Right lobe of liver (tissue), 6 donors: ENCODE measurements at places on chromosomes 3 and 15. TPM values are rescaled to one million over a fixed set of nuclear protein-coding genes. Genes with fewer than 3 reads are reported as not detected.

The TMEM108 gene
- 0.20 TPM for total RNA-seq

The LDHAL6B gene
- not detected for total RNA-seq

The IFT57 gene
- 6.2 TPM for total RNA-seq

- DNase-seq: peak; percentile 77
- H3K27me3 ChIP-seq: no peaks in the 10 kb centered on the region
- H3K27ac ChIP-seq: peak overlapping the region; percentile 95
- no peaks in the 10 kb centered on the region for H3K36me3 ChIP-seq
- peak overlapping the region; percentile 42 for H3K4me3 ChIP-seq
Measured at GRCh38 chr3:126197854-126198584, 17.6 kb upstream of the ALDH1L1 start.

- no peak for DNase-seq
- H3K4me3 ChIP-seq: no peak overlapping the region
- H3K4me1 ChIP-seq: no peaks in the 10 kb centered on the region
- H3K36me3 ChIP-seq: no peaks in the 10 kb centered on the region
Measured at GRCh38 chr3:40598962-40599361, 74.2 kb downstream of the ZNF621 start.

GRCh38 chr3:144989807-144990206, 1018.2 kb downstream of the DIPK2A start:
- no peaks in the 10 kb centered on the region for H3K36me3 ChIP-seq
- no peaks in the 10 kb centered on the region for H3K4me1 ChIP-seq
- DNase-seq: no peak
- H3K27ac ChIP-seq: no peak overlapping the region
- no peak overlapping the region for H3K4me3 ChIP-seq

GRCh38 chr3:143147707-143148106, 28.1 kb downstream of the CHST2 start:
- no peaks in the 10 kb centered on the region for H3K36me3 ChIP-seq
- H3K27ac ChIP-seq: no peak overlapping the region
- no peaks in the 10 kb centered on the region for H3K4me1 ChIP-seq
- H3K4me3 ChIP-seq: no peak overlapping the region
- no peaks in the 10 kb centered on the region for H3K27me3 ChIP-seq
